Smooth muscle cell of trachea (primary cell): ENCODE measurements at places on chromosomes 6 and 20. TPM values are rescaled to one million over a fixed set of nuclear protein-coding genes. Genes with fewer than 3 reads are reported as not detected.

Gene MRS2
- total RNA-seq, result 19.8 and 19.9 TPM in 2 replicates

Gene NRSN1
- total RNA-seq, result not detected in 2 replicates

Gene PHACTR1
- total RNA-seq, result 1.5 and 2.3 TPM in 2 replicates

Gene SEL1L2
- not detected in 2 replicates for total RNA-seq

Gene EYA2
- 0.44 and 1.5 TPM in 2 replicates for total RNA-seq

Gene C20orf141
- 0.50 TPM in 1 of 2 replicates, not detected in the other for total RNA-seq

Gene MATN4
- total RNA-seq, result 0.33 TPM in 1 of 2 replicates, not detected in the other

Gene HEY2
- total RNA-seq, result not detected in 2 replicates

Gene MAFB
- total RNA-seq, result 1.0 and 3.3 TPM in 2 replicates

Gene APCDD1L
- total RNA-seq, result 3.6 and 17.5 TPM in 2 replicates

Gene CNBD2
- total RNA-seq, result 1.5 and 2.6 TPM in 2 replicates

Gene SLC32A1
- not detected in 2 replicates for total RNA-seq

Gene CBLN4
- total RNA-seq, result not detected in 2 replicates

Gene STX11
- 0.50 and 0.87 TPM in 2 replicates for total RNA-seq

Gene SMLR1
- not detected in 2 replicates for total RNA-seq

Gene KHDRBS2
- not detected in 2 replicates for total RNA-seq

Gene MAP3K7
- total RNA-seq, result 34.1 and 40.9 TPM in 2 replicates

Gene GLP1R
- not detected in 2 replicates for total RNA-seq

Gene RUNX2
- 2.2 and 4.5 TPM in 2 replicates for total RNA-seq

Gene STXBP5
- total RNA-seq, result 60.2 and 60.7 TPM in 2 replicates

Gene CLDN20
- total RNA-seq, result not detected in 2 replicates

Gene ORC3
- 26.3 and 31.9 TPM in 2 replicates for total RNA-seq

Gene CDC40
- total RNA-seq, result 16.7 and 32.4 TPM in 2 replicates

Gene AP5S1
- 23.0 and 32.7 TPM in 2 replicates for total RNA-seq

Gene METTL24
- total RNA-seq, result 0.33 and 0.44 TPM in 2 replicates

Gene ASIP
- not detected in 2 replicates for total RNA-seq

Gene LINC00237
- total RNA-seq, result not detected in 2 replicates

Gene CASP8AP2
- total RNA-seq, result 9.4 and 15.6 TPM in 2 replicates

Gene CYP24A1
- total RNA-seq, result not detected in 2 replicates

Gene SSTR4
- total RNA-seq, result not detected in 2 replicates

Gene SLC22A7
- not detected in 2 replicates for total RNA-seq

Gene THEMIS
- not detected in 2 replicates for total RNA-seq

Gene SYCP2
- 0.44 and 0.50 TPM in 2 replicates for total RNA-seq

Gene BMP6
- total RNA-seq, result 0.87 and 1.3 TPM in 2 replicates

Gene FOXQ1
- 6.5 and 6.9 TPM in 2 replicates for total RNA-seq

Gene VSX1
- not detected in 2 replicates for total RNA-seq

Gene SYNDIG1
- total RNA-seq, result 0.17 TPM in 1 of 2 replicates, not detected in the other

Gene PRSS35
- 4.3 and 9.2 TPM in 2 replicates for total RNA-seq

Gene STMN3
- total RNA-seq, result 27.2 and 36.7 TPM in 2 replicates

Gene SAPCD1
- 1.3 and 1.9 TPM in 2 replicates for total RNA-seq
